ENCODE measurements at places on chromosomes 6 and 20.

- DNase-seq, result no peak
These were observed 457.9 kb downstream of the PLCB1 start for GRCh38 chr20:8589956-8590355.

DNA sequence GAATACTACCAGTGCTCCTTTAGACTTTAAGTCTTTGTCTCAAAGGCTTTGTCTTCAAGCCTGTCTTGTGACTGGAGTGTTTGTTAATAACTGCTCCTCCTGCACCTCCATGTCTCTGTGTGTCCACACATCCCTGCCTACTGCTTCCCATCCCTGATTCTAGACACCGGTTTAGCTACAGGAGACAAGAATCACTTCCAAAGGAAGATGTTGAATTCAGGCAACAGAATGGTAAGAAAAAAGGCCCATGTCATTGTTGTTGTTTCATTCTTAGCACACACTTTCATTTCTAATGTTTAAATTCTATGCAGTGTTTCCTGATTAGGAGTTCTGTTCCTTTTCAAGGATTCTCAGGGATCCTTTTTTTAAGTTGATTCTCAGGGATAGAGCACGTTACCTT lies 293.6 kb upstream of the STXBP5 start:
- no peak for DNase-seq

- no peak for DNase-seq
These were observed 79.6 kb downstream of the RCAN2 start for GRCh38 chr6:46411456-46412197.

- DNase-seq, result no peak
These were observed 621.6 kb downstream of the KIF16B start for GRCh38 chr20:15951658-15952057.

GRCh38 chr20:45649312-45649863 lies 18.3 kb upstream of the WFDC9 start:
- no peak for DNase-seq

Measured in stimulated activated CD8-positive, alpha-beta memory T cell treated with anti-CD3 and anti-CD28 coated beads, Interleukin-2, amount 100 ng/mL, for 1 hour (primary cell).